ENCODE measurements at places on chromosomes 2 and 18. TPM values are rescaled to one million over a fixed set of nuclear protein-coding genes. Genes with fewer than 3 reads are reported as not detected.

Gene EMILIN2
- 48.0 TPM for total RNA-seq

Gene TEKT4
- total RNA-seq: not detected

Gene PROC
- 1.3 TPM for total RNA-seq

Gene NEB
- 1.2 TPM for total RNA-seq

Gene VAMP8
- total RNA-seq: 92.3 TPM

Gene SDC1
- 307 TPM for total RNA-seq

Gene RFX8
- not detected for total RNA-seq

Gene SIX2
- total RNA-seq: not detected

Gene ATP6V1B1
- 43.9 TPM for total RNA-seq

Gene RTN4
- 117 TPM for total RNA-seq

Gene ANKRD36B
- total RNA-seq: 6.7 TPM

Gene DES
- total RNA-seq: 0.63 TPM

Gene SATB2
- total RNA-seq: 0.18 TPM

Gene WDR12
- total RNA-seq: 27.3 TPM

All from HT-29 (cell line).